ENCODE measurements at places on chromosomes 1 and 21. TPM values are rescaled to one million over a fixed set of nuclear protein-coding genes. Genes with fewer than 3 reads are reported as not detected.

Gene CELF3
- 52.4 TPM for total RNA-seq

Gene PPIH
- total RNA-seq = 19.4 TPM

Gene UBE4B
- 33.2 TPM for total RNA-seq

Gene LPAR3
- total RNA-seq = 0.74 TPM

Gene RCSD1
- total RNA-seq = 3.9 TPM

Gene TMPRSS15
- total RNA-seq = under 0.01 TPM

Gene FCRL2
- total RNA-seq = 0.25 TPM

Gene CFAP45
- total RNA-seq = 0.74 TPM

Gene NHLH2
- 0.74 TPM for total RNA-seq

Gene DEGS1
- total RNA-seq = 45.7 TPM

Gene TMEM39B
- total RNA-seq = 3.2 TPM

Gene SELE
- total RNA-seq = 0.74 TPM

Gene NR1I3
- total RNA-seq = under 0.01 TPM

Gene U2AF1
- total RNA-seq = 15.5 TPM

Gene SON
- total RNA-seq = 213 TPM

Data from temporal lobe (tissue), 4 donors.